ENCODE measurements at places on chromosomes 5 and 9.

DNA sequence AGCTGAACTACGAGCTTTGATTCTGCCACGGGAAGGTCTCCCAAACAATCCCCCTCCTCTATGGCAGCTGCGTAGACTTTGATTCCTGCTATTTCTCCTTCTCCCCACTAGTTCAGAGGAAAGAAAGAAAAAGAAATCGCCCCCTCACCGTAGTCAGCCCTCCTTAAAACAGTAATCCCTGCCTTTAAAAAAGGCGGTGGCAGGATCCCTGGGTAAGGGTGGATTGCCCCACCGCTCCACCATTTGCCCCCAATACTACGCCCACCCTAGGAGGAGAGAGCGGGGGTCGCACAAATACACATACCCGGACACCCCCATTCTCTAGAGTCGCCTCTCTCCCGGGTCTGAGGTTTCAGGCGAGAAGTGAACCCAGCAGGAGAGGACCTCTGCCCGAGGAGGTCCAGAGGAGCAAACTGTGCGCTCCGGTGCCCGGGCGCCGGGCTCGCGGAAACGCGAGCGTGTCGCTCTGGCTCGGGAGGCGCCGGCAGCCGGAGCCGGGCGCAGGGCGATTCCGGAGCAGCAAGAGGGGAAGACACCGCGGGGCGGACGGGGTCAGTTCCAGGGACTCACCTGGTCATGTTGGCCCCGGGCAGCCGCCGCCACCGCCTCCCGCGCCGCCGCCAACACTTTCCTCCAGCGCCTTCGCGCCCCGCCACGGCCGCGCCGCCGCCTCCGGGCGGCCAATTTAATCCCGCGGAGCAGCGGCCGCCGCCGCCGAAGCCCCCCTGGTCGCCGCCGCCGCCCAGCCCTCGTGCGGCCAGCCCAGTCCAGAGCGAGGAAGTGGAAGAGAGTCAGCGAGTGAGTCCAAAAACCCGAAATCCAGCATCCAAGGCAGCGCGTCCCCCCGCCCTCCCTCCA, 1057.7 kb upstream of the DMAC1 start:
- DNase-seq: no peak

DNA sequence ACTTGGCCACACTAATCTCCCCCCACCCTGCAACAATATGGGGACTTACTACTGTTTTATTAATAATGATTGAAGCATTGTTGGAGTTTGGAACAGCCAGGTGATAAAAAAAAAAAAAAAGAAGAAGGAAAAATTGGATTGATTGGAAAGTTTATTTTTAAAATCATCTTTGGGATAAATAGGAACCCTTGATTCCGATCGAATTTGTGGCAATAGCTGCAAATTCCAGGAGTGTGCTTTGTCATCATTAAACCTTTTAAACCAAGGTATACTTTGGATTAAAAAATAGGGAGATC, 907 bp upstream of the NR2F1 start:
- DNase-seq: no peak

GRCh38 chr5:144126707-144127106, 43.8 kb downstream of the YIPF5 start:
- no peak for DNase-seq

GRCh38 chr5:130885027-130885426, 280.0 kb downstream of the HINT1 start:
- no peak for DNase-seq

- no peak for DNase-seq
Measured at GRCh38 chr5:101608322-101608721, 687.8 kb downstream of the SLCO4C1 start.

GRCh38 chr9:132124800-132125199, 37.1 kb upstream of the NTNG2 start:
- DNase-seq: no peak

DNA sequence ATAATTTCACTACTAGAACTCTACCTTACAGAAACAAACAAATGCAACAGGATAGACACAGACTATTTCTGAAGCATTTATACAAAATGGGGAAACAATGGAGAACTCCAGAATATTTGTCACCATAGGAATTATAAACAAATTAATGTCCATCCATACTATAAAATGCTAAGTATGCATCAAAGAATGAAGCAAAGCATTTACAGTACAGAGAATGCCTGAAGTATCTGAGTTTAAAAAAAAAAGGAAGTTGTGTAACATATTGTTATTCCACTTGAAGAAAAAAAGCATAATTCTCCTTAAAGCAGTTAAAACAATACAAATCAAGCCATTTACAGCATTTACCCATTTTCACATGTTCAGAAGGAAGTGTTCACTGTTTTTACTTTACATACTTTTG, 53.0 kb downstream of the DROSHA start:
- DNase-seq: no peak

GRCh38 chr5:168879929-168880328, 300.8 kb upstream of the PANK3 start:
- no peak for DNase-seq

GRCh38 chr5:95986001-95986400, 24.4 kb upstream of the ELL2 start:
- DNase-seq: no peak

GRCh38 chr5:92758552-92758951, 822.5 kb downstream of the NR2F1-AS1 start:
- DNase-seq: no peak

DNA sequence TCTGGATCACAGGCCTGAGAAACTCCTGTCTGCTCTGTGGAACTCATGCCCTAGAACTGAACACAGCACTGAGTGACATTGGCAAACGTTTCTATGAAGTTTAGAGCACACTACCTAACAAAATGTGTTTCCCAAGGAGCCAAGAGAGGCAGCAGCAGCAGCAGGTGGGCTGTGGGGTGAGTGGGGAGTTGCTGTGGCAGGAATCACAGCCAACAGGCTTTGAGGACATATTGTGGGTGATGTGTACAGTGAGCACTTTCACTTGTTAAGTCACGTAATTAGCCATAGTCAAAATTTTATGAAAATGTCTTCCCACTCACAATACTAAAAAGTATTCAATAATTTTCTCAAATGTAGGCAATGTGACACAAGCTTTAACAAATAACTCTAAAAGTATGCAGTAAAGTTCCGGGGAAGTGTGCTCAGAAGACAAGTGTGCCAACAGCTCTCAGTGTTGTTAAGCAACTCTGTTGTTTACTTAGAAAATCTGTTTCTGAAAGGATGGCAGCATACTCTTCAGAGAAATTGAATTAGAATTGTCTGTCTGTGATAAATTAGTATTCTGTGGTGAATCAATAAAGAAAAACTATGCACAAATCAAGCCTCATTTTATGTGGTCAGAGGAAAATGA, 482.1 kb downstream of the SEMA5A start:
- no peak for DNase-seq

DNA sequence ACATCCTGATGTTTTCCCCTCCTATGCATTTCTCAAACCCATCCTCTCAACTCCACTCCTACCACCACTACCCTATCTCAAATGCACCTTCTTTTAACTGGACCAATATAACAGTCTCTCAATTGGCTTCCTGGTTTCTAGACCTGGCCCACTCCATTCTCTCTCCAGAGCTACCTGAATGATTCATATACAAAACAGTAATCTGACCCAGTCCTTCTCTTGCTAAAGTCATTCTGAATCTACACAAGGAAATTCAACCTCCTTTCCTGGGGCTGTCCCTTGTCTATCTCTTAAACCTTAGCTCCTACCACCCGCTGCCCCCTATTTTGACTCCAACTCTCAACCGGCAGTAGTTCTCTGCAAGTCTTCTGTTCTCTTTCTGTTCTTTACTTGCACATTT, 97.2 kb downstream of the PCSK1 start:
- DNase-seq: no peak

DNA sequence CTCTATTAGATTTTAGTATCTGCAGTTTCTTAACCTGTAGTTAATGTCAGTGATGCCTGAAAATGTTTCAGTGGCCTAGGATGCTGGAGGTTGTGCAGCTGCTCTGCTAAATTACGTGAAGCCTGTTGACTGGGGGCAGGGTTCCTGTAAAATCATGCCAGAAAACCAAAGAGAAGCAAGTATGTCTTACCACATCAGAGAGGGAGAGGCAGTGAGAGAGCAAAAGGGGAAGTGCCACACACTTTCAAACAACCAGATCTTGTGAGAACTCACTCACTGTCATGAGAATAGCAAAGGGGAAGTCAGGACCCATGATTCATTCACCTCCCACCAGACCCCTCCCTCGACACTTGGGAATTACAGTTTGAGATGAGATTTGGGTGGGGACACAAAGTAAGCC, 83.9 kb upstream of the CYLC2 start:
- DNase-seq: no peak

GRCh38 chr5:10669983-10670382, 91.1 kb downstream of the DAP start:
- no peak for DNase-seq

DNA sequence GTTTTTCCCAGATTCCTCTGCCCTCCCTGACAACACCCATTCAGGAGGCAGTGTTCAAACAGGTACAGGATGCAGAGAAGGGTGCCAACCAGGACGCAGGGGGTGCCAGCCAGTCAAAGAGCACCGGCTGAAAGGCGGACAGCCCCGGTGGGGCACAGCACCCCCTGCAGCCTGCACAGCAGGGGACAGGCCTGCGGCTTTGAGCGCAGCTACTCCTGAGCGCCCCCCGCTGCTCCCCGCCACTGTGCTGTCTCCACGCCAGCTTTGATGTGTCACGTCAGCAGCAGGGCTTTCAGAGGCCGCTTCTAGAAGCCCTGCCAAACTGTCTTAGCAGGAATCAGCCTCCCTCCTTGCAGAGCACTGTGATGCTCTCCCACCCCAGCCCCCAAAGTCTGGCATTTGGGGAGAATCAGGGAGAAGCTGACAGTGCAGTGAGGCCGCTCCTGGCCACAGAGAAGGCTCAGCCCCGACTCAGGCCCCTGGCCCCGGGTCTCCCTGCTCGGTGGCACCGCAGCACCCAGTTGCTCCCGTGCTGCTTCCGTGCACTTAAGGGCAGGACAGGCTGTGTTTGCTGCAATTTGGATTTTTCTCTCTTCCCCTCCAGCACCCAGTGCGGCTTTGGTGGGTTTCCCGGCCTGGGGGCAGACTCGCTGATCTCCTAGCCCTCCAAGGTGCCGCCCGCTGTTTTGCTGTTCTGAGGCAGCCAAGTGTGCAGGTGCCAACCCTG, 20.3 kb downstream of the AK8 start:
- DNase-seq: no peak

DNA sequence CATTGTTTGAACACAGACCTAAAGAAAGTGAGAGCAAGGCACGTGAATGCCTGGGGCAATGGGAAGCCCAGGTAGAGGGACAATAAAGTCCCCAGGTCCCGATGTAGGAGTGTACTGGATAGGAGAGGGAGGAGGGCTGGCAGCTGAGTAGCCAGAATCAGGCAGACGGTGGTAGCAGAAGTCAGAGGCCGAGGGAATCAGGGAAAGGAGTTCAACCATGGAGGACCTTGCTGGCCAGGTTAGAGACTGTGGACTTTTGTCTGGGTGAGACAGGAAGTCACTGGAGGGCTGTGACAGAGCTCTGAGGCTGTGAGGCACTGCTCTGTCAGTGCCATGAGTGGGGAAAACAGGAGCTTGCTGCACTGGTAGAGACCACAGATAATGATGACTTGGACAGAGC, 248.2 kb downstream of the EFNA5 start:
- no peak for DNase-seq

DNA sequence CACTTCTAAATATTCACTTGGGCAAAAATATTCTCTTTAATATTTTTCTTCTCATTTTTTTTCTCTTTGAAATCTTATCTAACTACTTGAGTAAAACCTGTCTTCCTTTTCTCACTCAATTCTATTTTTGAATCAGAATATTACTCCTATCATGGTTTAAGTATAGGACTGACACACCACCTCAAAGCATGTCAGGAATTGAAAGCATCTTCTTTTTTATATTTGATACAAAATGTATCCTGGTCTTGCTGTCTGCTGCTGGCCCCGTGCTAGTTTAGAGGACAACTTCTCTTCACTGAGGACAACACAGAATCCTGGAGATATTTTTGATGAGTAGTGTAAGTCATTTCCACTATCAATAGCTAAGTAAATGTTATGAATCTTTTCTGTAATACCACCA, 383.6 kb downstream of the GADD45G start:
- DNase-seq: no peak

- no peak for DNase-seq
Measured at GRCh38 chr5:55454282-55454681, 80.5 kb downstream of the PLPP1 start.

GRCh38 chr5:8689773-8690172, 820.8 kb downstream of the MTRR start:
- no peak for DNase-seq

GRCh38 chr9:128252317-128253139, 23.3 kb downstream of the GOLGA2 start:
- DNase-seq: no peak

GRCh38 chr9:105979290-105979689, 284.9 kb downstream of the TMEM38B start:
- no peak for DNase-seq

DNA sequence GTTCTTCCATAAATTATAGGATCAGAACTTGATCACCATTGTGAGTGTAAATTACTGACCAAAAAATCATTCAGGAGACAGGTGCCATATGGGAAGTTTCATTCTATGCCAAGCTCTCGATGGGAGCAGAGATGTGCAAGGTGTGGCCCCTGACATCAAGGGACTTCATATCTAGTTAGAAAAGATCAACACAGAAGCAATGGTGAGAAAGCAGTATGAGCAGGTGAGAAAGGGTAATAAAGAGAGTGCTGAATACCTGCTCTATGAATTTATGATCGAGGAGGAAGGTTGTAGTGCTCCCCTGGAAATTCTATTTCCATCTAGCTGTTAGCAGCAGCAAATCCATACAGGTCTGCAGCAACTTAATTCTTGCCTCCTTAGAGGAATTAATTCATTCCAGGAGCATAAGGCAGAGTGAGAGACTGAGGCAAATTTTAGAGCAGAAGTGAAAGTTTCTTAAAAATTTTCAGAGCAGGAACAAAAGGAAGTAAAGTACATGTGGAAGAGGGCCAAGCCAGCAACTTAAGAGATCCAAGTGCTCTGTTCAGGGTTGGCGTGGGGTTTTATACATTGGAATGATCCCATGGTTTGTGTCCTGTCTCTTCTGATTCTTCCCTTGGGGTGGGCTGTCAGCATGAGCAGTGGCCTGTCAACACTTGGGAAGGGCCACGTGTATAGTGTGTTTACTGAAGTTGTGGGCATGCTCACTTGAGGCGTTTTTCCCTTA, 181.8 kb downstream of the SAXO1 start:
- DNase-seq: no peak

- DNase-seq: no peak
Measured at GRCh38 chr5:75601996-75602395, 9.3 kb upstream of the ANKDD1B start.

GRCh38 chr5:128645581-128645980, 107.5 kb upstream of the FBN2 start:
- no peak for DNase-seq

DNA sequence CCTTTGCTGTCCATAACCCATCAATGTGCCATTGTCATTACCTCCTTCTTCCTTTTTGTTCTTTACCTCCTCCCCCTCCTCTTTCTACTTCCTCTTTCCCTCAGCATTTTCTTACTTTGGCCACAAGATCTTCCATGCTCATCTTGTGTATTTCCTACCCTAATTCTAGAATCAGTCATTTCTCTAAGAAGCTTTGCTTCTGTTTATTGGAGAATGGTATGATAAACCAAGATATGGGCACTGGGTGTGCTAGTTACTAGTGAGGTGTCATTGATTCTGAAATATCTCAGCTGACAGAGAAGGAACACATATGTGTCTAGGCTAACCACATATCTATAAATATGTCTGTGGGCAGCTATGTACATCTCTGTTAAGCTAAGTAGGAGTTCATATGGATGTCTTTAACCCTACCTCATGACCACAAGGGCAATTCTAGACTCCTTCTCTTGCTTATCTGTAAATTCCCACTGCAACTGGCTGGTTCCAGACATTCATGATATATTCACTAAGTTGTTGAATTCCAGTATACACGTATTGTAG, 2051.3 kb upstream of the CDH9 start:
- DNase-seq: no peak

GRCh38 chr5:109291090-109291489, 118.7 kb downstream of the PJA2 start:
- DNase-seq: no peak

Data from activated naive CD4-positive, alpha-beta T cell treated with anti-CD3 and anti-CD28 coated beads, Interleukin-2, amount 10 ng/mL, durations not matched to agents 7 days and 5 days (primary cell).